Adrenal gland (tissue), 19 donors: ENCODE measurements at places on chromosomes 4 and X.

GRCh38 chr4:173367285-173367684 is 3.5 kb upstream of the SAP30 start:
- no peaks in the 10 kb centered on the region for H3K36me3 ChIP-seq
- H3K27me3 ChIP-seq, result no peaks in the 10 kb centered on the region
- H3K4me1 ChIP-seq, result peaks cover 5% of the 10 kb centered on the region
- no peak for DNase-seq
- H3K27ac ChIP-seq, result no peak overlapping the region

GRCh38 chrX:127877318-127877717 is 174.9 kb downstream of the ACTRT1 start:
- H3K36me3 ChIP-seq, result no peaks in the 10 kb centered on the region
- no peak for DNase-seq
- no peak overlapping the region for H3K27ac ChIP-seq
- H3K27me3 ChIP-seq, result no peaks in the 10 kb centered on the region
- H3K4me1 ChIP-seq, result no peaks in the 10 kb centered on the region

DNA sequence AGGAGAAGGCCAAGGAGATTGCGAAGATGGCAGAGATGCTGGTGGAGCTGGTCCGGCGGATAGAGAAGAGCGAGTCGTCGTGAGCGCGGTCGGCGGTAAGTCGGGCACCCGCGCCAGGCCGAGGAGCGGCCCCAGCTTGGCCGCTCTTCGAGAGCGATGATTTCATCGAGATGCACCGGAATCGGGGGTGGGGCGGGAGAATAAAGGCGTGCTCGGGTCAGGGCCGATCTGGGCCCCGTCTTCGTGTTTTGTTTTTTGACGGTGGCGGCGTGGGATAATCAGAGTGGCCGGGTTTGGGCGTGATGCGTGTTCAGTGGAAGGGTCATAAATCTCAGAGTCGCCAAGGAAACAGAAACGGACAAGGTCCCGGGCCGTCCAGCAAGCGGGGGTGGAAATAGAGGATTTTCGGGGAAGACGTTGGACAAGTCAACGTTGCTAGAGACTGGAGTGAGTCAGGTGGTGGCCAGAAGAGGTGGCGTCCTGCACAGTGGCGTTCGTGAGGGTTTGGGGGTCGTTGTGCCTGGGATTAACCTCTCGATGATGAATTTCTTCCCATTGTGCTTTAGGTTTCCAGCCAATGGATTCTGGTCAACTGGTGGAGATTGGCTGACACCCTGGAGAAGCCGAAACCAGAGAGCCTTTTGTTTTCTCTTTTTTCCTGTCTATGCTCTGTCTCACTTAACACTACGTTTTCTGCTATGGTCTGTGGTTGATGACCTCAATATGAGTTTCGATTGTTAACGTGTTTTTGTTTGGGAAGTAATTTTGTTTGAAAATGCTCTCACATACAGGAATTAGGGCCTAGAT is 882 bp downstream of the MRFAP1 start:
- peaks cover 23% of the 10 kb centered on the region for H3K4me1 ChIP-seq
- peak; percentile 67 for DNase-seq

GRCh38 chr4:175447016-175447415 is 365.0 kb downstream of the GPM6A start:
- no peak overlapping the region for H3K27ac ChIP-seq
- H3K4me3 ChIP-seq, result no peak overlapping the region
- H3K27me3 ChIP-seq, result no peaks in the 10 kb centered on the region
- H3K36me3 ChIP-seq, result no peaks in the 10 kb centered on the region
